Stimulated activated CD4-positive, alpha-beta T cell treated with anti-CD3 and anti-CD28 coated beads, Interleukin-1b, Interleukin-23, amount 100 ng/mL, for 48 hours (primary cell): ENCODE measurements at places on chromosomes 13 and 19.

DNA sequence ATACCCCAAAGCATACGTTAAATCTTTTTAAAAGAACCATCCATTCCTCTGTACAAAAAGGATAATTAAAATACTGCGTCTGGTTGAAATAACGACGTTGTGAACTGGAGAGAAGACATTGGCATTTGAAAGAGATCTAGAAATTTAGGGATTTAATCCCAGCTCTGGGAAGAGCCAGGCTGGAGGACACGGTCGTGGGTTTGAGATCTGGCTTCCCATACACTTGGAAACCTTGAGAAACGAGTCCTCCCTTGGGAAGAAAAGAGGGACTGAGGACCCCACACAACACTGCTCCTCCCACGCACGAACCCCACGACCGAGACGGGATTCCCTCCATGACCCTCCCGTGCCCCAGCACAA, 625 bp downstream of the ZNF709 start:
- no peak for DNase-seq

DNA sequence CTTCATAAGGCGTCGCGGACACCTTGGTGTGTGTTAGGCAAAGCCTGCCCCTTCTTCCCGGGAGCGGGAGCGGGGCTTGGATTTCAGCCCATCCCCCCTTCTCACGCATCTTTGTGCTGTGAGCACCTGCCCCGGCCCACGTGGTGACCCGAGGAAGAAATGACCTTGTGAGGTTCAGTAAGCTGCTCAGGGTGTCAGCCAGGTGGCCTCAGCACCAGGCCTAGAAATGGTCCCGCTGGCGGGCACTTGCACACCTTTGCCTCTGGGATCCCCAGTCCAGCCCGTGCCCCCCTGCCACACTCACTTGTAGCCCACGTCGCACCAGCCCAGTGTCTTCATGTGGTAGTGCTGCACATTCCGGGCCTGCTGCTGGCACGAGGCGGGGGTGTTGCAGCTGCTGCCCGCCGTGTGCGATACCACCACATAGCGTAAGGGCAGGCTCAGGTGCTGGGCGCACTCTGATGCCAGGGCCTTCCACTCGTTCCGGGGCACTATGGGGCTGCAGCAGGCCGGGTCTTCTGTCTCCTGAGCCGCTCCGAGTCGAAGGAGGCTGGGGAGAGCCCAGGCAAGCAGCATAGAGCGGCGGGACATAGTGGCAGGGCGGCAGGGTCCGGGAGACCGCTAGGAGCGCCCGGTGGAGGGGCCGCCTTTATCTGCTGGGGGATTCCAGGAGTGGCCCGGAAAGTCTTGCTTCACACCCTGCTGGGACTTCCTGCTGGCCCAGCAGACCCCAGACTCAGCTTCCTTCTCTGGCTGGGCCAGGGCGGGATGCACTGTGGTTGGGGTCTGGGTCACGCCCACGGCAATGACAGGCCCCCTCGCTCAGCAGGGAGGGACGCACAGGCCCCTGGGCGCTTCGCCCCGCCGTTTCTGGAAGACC, at the start of gene PGLYRP1:
Gene PGLYRP1 (minus strand): TSS at position 623 of the 880 bp plus-strand sequence. CDS start 32 bp downstream, at position 591.
- no peak for DNase-seq

GRCh38 chr13:39956036-39956435, 300.6 kb downstream of the COG6 start:
- peak; percentile 36 for DNase-seq

- no peak for DNase-seq
Measured at GRCh38 chr13:98548230-98548629, 28.7 kb downstream of the STK24 start.

GRCh38 chr13:97221989-97222700, at the start of gene MBNL2:
Gene MBNL2, plus strand, starts transcription at chr13:97222333. Its CDS starts 53,903 bp downstream, at chr13:97276236.
- DNase-seq = peak; percentile 88

DNA sequence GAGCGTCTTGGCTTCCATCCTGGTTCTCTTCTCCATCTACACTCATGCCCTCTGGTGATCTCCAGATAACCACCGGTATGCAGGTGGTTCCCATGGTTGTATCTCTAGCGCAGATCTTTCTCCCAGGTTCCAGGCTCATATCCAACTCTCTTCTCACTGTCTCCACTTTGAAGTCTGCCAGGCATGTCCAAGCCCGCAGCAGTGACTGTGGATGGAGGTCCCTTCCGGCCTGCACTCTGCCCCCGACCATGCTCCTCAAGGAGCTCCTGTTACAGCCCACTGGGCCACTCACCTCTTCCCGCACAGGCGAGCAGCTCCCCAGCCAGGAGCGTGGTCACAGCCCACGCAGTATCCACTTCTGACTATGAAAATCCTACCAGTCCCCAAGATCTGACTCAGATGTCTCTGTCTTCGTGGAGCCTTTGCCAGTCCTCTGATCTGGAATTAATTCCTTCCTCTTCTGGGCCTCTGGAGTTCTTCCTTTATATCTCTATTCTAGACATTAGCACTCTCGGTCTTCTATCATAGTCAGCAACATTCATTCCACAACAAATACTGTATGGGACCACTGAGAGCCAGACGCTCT, 100.2 kb downstream of the TEX26 start:
- DNase-seq = no peak

- no peak for DNase-seq
Measured at GRCh38 chr13:43270130-43270830, 246.9 kb downstream of the DNAJC15 start.

GRCh38 chr13:33096886-33097605, 80.8 kb downstream of the KL start:
- no peak for DNase-seq

- peak; percentile 2 for DNase-seq
Measured at GRCh38 chr19:19871932-19872331, 6.2 kb downstream of the ZNF253 start.

- no peak for DNase-seq
Measured at GRCh38 chr13:20831254-20831653, 57.5 kb upstream of the EEF1AKMT1 start.

- no peak for DNase-seq
Measured at GRCh38 chr13:61408571-61408970, 7.1 kb downstream of the PCDH20 start.

DNA sequence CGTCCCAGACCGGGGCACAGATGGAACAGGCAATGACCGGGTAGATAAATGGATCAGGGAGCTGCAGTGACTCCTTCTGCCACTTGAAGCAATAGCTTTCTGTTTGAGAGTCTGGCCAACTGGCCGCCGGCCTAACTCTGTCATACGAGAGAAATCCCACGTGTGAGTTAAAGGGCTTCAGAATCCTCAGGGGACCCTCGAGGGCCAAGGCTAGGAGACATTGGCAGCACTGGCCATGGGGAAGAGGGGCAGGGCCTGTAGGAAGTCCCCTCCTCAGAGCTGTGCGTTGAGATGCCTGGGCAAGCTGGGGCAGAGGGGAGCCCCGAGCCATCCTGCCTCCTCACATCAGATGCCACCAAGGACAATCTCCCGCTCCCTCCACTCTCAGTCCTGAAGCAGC, 51.6 kb downstream of the KLF2 start:
- no peak for DNase-seq

DNA sequence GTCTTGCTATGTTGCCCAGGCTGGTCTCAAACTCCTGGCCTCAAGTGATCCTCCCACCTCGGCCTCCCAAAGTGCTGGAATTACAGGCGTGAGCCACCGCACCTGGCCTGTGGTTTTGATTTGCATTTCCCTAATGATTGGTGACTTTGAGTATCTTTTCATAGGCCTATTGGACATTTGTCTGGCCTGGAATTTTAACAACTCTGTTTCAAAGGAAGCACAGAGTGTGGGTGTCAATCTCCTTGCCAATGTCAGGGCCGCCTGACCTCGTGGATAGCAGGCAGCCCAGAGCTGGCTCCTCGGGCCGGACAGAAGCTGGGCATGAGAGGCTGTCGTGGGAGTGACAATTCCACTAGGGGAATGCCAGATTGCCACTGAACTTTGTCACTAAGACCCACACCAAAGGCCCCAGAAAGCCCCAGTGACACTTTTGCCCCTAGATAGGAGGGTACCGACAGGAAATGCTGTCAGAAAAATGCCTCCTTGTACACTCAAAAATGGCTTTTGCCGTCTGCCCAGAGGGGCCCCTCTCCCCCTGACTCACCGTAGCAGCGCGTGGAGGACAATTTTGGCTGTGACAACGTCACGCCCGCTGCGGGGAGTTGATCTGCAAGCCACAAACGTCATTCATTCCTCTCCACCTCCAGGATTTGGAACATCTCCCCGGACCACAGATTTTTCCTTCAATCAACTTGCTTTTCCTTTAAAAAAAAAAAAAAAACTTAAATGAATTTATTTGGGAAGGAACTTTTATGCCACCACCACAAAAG, 11.7 kb upstream of the ADGRE5 start:
- peak; percentile 96 for DNase-seq

GRCh38 chr19:58562122-58563033, 4.0 kb upstream of the UBE2M start:
- DNase-seq = no peak

GRCh38 chr13:65971541-65971940, 1258.6 kb downstream of the PCDH9 start:
- DNase-seq = no peak

DNA sequence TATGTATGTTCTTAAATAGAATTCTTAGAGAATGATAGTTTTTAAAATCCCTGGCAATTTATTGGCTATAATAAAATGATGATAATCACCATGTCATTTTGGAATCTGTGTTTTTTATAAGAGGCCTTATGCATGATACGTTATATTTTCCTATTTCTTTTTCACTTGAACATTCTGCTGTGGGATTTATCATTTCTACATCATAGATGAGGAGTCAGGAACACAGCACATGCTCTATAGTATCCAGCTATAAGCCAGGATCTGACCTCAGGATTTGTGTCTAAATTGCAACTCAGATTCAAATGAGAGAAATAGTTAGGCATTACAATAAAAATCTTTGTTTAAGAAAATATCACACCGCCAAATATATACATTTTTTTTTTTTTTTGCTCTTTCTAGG, 928.0 kb downstream of the EFNB2 start:
- no peak for DNase-seq

DNA sequence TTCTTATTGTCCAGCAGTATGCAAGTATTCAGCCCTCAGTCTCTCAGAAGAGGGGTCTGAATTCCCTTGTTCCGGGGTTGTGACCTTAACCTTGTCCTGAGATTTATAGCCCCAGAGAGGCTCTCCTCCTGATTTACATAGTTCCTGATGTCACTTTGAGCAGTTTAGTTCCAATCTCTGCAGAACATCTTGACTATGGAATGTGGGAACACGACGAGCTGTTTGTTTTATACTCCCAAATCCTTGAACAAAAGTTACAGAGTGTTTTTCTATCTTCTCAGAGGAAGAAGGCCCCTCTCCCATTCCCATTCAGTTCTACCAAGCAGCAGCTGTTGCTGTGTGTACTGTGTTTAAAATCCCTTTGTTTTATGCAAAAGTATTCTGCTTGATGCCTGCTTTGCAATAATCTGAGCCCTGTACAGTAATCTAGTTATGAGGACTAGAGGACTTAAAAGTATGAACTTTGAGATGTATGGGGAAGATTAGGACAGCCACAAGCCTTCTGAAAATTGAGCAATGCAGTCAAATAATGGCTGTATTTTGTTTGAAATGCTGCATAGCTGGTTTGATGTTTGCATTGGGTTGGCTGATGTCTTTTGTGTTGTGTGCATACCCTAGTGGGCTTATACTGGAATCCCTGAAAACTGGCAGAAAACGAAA, 74.7 kb downstream of the KL start:
- DNase-seq = no peak

DNA sequence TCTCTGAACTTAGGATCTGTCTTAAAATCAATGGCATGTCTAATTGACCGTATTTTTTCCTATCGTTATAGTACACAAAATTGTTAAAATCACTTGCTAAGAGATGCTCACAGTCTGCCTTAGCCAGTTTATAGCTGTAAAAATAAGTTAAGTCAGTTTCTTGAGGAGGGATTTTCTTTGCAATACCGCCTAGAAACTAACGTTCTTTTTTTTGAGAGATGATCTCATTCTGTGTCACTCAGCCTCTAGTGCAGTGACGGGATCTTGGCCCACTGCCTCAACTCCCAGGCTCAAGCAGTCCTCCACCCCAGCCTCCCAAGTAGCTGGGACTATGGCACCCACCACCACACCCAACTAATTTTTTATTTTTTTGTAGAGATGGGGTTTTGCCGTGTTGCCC, 4.4 kb downstream of the CKAP2 start:
- no peak for DNase-seq

DNA sequence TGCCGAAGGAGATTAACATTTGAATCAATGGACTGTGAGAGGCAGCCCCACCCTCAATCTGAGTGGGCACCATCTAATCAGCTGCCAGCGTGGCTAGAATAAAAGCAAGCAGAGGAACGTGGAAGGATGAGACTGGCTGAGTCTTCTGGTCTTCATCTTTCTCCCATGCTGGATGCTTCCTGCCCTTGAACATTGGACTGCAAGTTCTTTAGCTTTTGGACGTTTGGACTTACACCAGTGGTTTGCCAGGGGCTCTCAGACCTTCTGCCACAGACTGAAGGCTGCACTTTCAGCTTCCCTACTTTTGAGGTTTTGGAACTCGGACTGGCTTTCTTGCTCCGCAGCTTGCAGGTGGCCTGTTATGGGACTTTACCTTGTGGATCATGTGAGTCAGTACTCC, 14.7 kb downstream of the NHLRC3 start:
- no peak for DNase-seq

DNA sequence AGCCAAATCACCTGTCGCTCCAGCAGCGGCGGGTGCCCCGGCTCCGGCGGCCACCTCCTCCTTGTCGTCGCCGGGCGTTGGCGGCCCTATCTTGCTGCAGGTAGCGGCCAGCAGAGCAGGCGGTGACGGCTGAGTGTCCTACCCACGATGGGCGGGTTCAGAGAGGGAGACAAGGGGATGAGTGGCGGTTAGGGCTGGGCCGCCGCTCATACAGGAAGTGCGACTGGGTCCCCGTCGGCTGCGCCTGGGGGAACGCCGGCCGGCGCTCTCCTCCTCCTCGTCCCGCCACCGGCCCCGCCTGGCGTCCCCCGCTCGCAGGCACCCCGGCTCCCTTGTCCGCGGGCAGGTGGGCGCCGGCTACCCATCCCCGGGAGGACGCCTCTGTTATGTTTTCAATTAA, 1692.0 kb downstream of the SLITRK5 start:
- no peak for DNase-seq

GRCh38 chr13:99496184-99497142, 4.8 kb upstream of the TM9SF2 start:
- peak; percentile 80 for DNase-seq

DNA sequence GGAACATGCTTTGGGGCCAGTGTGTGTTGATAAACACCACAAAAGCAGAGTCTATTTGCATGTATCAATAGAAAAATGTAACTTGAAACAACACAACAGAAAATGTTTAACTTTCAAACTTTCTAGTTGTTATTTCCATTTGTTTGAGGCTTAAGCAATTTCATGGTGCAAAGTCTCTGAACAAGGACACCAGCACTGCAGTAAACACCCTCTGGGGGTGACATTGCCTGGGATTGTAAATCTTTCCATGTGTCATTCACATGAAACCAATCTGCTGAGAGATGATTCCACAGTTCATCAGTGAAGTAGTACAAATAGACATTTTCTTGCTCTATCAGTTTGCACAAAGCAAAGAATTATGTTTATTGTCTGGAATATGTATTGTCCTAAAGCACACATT, 124.5 kb downstream of the ITGBL1 start:
- DNase-seq = no peak

GRCh38 chr13:44867825-44868224, 121.4 kb downstream of the NUFIP1 start:
- no peak for DNase-seq
